Fibroblast of pulmonary artery (primary cell): ENCODE measurements at places on chromosomes 11 and 22.

- DNase-seq, result no peak
These were observed 9.1 kb upstream of the CCDC81 start for GRCh38 chr11:86365546-86365945.

DNA sequence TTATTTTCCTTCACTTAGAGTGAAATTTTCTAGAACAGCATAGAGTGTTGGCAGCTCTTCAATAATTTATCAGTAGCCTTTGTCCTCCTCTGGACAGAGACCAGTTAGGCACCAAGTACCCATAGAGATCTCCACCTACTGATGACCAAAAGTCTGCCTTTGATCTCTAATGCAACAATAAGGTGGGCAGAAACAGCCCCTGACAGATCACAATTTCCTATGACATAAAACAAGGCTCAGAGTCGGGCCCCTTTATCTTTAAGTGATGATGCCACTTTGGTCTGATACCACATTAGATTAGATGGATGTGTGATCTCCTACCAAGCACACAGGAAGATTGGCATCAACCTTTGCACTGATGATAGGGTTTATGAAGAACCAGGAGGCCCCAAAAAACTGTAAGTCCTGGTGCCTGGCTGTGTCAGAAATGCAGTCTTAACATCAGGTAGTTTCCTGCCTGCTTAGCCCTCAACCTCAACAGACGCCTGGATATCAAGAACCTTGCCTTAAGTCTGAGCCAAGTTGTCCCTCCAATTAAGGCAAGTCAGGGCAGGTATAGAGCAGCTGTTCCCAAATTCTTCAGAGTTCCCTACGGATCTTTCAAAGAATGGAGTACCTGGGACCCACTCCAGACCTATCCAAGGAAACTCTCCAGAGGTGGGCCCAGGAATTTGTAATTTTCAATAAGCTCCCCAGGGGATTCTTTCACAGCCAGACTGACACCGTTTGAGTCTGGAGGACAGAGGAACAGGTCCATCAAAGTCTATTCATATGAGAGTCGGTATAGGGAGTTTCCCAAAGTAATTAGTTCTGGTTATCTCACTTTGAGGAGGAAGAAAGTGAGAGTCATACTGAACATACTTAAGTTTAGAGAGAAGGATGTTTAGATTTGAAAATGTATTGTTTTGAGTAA lies 30.6 kb upstream of the TMPRSS4 start:
- no peak for DNase-seq

DNA sequence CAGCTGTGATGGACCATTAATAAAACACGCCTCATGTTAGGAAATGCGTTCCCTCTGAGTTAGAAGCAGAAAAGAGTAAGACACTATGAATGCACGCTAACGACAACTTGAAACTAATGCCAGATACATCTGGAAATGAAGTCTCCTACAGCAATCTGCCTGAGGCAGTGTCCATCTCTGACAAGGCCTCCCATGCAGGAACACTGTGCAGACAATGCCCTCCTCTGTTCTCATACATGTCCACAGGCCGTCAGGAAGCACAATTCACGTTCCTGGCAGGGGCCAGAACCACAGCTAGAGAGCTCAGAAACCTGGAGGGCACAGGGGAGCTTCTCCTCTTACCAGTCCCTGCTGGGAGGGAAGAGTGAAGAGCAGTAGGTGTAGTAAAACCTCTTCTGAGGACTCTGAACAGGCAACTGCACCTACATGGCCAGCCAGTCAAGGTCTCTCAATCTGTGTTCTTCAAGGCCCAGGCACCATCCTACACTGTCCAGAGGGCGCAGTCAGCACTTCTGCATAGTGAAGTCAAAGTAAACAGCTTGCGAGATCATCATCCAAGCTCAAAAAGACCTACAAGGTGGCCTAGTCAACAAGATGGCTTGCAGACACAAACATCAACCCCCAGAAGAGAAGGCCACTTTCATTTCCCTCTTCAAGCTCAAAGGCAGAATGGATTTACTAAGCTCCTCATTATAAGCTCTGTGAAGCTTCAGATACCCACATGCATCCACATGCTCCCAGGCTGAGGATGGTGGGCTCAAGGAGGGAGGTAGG lies 41.5 kb upstream of the CYP2D6 start:
- no peak for DNase-seq

- no peak for DNase-seq
These were observed 121.1 kb downstream of the KCNC1 start for GRCh38 chr11:17855531-17856290.

DNA sequence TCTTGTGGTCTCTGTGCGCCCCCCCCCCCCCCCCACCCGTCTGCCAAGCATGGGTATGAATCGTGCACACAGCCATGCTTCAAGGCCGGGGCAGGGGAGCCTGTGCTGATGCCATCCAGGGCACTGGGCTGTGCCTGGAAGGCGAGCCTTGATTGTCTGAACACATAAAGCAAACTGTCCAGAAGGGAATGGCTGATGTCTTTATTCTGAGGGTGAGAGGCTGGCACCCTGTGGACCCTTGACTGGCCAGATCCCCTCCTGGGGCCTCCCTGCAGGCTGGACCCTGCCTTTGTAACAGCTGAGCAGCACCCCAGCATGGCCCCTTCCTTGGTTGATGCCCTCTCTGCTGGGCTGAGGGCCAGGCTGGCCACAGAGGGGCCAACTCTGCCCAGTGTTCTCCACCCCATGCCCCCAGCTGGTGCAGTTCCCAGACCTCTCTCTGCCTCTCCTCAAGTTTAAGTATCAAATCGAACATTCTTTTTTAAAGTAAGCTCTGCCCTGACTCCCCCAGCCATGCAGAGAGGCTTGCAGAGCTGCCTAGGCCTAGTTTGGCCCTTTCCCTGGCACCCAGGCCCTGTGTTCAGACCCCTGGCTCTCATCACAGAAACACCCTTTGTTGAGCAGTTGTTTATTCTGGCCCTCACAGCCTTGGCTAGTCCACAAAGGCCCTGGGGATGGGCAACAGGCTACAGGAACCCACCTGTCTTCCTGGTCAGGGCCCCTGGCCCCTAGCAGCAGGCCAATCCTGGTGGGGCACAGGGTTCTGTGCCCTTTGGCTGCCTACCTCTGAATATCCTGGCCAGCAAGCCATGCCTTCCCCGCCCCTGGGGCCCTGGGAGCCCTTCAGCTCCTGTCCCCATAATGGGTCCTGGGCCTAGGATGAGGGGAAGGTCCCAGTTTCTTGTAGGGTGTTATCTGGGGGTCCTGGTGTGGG lies 3.9 kb upstream of the RANBP1 start:
- DNase-seq, result no peak

DNA sequence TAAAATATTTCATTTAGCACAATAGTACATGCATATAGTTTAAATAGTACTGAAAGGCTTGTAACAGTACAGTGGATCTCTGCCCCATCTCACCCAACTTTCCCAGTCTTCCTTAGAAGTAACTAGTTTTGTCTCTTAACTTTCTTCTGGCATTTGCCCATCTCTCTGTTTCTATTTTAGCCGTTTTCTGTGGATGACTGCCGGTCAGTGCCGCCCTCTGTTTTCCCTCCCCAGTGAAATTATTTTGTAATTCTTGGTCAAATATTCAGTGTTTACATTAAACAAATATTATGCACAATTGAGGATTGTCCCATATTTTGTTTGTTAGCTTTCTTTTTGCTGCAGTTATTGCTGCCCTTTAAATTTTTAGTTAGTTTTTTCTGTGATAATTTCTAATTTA lies 8.3 kb downstream of the PDHX start:
- no peak for DNase-seq

GRCh38 chr22:45207981-45208664 lies 32.6 kb downstream of the KIAA0930 start:
- DNase-seq, result no peak

- DNase-seq, result no peak
These were observed 17.6 kb downstream of the F2 start for GRCh38 chr11:46736615-46737014.

DNA sequence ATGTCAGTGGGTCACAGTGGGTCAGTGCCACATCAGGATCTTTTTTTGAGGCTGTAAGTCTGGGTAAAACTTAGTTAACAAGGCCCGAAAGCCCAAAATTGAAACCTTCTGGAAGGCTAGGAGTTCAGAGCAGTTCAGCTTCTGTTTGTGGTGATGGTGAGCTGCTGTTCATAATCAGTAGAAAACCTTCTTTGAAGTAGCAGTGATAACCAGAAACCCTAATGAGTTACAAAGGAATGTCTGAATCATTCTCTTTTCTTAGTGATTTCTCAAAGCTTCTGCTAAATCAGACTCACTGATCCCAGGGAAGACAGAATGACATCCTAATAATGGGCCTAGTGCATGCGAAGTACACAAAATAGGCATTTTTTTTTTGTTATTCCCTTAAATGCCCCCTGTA lies 124.7 kb downstream of the PARVA start:
- DNase-seq, result no peak

- no peak for DNase-seq
These were observed 732.7 kb upstream of the TENM4 start for GRCh38 chr11:80173371-80174136.
